ENCODE measurements at places on chromosomes 2 and 18.

DNA sequence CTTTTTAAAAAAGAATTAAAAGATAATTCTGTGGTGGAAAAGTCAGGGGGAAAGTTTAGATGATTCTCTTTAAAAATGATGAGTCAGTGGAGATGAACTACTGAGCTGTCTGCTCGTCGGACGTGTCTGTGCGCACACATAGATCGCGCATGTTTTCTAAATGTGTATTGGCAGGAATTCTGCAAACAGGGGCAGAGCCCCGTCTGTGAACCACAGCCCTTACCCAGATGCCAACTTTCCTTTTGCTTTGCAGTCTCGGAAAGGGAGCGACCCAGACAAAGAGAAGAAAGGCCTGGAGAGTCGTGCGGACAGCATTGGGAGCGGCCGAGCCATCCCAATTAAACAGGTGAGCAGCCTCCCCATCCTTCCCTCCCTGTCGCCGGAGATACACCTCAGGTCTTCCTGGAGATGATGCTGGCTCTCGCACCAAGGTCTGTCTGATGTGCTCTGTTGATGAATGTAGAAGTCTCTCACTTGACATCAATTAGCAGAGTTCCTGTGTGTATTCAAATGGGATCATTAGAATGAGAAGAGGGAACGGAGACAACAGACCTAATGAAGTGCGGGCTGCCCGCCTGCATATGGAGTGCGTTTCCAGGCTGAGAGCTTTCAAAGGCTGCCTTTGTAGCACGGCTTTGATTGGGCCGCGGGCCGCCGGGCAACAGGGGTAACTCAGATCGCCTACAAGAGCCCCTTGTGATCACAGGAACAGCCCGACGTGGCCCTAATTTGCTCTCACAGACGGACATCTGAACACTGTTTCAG, 313.3 kb downstream of the AGAP1 start:
- H3K4me3 ChIP-seq = no peak overlapping the region
- peaks cover 2% of the 10 kb centered on the region for H3K27me3 ChIP-seq
- no peak overlapping the region for H3K27ac ChIP-seq
- no peaks in the 10 kb centered on the region for H3K4me1 ChIP-seq

- no peaks in the 10 kb centered on the region for H3K4me1 ChIP-seq
- no peak for DNase-seq
- H3K27ac ChIP-seq = no peak overlapping the region
- H3K36me3 ChIP-seq = peaks cover 83% of the 10 kb centered on the region
- no peaks in the 10 kb centered on the region for H3K27me3 ChIP-seq
Observed at GRCh38 chr2:88580088-88580487, 47.2 kb downstream of the EIF2AK3 start.

- H3K36me3 ChIP-seq = no peaks in the 10 kb centered on the region
- no peaks in the 10 kb centered on the region for H3K4me1 ChIP-seq
- no peak overlapping the region for H3K27ac ChIP-seq
- no peak for DNase-seq
- no peaks in the 10 kb centered on the region for H3K27me3 ChIP-seq
Observed at GRCh38 chr2:23564615-23564960, 179.6 kb downstream of the KLHL29 start.

DNA sequence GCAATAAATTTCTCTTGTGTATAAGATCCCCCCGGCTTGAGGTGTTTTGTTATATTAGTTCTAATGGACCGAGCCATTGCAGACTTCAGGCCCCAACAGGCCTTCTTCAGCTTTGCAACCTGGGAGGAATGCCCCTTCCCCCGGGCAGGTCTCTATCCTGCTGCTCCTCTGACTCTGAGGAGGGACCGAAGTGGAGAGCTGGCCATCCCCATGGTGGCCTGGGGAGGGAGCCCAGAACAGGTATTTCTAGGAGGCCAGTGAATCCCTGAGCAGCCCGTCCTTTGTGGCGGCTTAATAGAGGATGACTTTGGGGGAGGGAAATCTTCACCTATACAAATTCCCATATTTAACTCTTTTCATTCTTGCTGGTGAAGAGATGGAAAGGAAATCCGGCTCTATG, 715.8 kb upstream of the SOX11 start:
- H3K4me1 ChIP-seq = no peaks in the 10 kb centered on the region
- no peaks in the 10 kb centered on the region for H3K36me3 ChIP-seq
- no peak for DNase-seq
- H3K4me3 ChIP-seq = no peak overlapping the region

GRCh38 chr18:8912348-8913326, 189.9 kb upstream of the NDUFV2 start:
- peaks cover 64% of the 10 kb centered on the region for H3K4me1 ChIP-seq
- H3K27me3 ChIP-seq = no peaks in the 10 kb centered on the region
- peak; percentile 35 for DNase-seq
- peaks cover 10% of the 10 kb centered on the region for H3K36me3 ChIP-seq
- H3K27ac ChIP-seq = peak overlapping the region; percentile 100

DNA sequence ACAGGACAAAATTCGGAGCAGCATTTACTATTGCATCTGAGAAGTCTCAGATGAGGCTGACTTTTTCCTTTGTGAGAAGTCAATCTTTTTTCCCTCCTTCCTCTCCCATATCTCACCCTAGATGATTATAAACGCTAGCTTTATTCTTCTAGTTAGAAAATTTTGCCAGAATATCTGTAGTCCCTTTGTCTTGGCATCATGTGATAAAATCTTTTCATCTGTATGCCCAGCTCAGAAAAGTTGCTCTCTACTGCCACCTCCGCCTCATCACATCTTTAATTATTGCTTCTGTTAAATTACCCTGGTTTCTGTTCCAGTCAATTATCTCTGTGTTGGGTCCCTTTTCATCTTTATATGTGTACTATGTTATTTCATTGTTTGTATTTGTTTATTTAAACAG, 210.8 kb upstream of the SLC35G4 start:
- H3K4me3 ChIP-seq = no peak overlapping the region
- H3K27me3 ChIP-seq = no peaks in the 10 kb centered on the region
- no peak overlapping the region for H3K27ac ChIP-seq
- no peak for DNase-seq
- H3K36me3 ChIP-seq = no peaks in the 10 kb centered on the region

- peaks cover 32% of the 10 kb centered on the region for H3K4me1 ChIP-seq
- H3K4me3 ChIP-seq = no peak overlapping the region
- peaks cover 74% of the 10 kb centered on the region for H3K27me3 ChIP-seq
Observed at GRCh38 chr18:49563701-49564517, 2.1 kb downstream of the LIPG start.

DNA sequence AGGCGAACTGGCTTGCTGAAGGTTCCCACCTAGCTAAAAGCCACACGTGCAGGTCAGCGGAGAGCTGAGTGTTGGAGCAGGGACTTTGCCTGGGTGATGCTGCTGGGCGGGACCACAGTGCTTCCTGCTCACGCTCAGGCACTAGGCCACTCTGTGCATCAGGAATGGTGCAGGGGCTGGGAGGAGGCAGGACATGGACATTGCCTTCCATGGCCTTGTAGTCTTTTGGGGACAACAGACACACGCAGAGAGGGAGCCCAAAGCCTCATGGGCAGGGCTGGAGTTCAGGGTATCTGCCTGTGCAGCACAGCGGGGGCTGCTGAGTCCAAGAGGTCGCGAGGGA, 207.2 kb downstream of the ZBTB7C start:
- H3K36me3 ChIP-seq = no peaks in the 10 kb centered on the region
- peaks cover 25% of the 10 kb centered on the region for H3K27me3 ChIP-seq
- no peaks in the 10 kb centered on the region for H3K4me1 ChIP-seq
- no peak overlapping the region for H3K27ac ChIP-seq
- DNase-seq = no peak

DNA sequence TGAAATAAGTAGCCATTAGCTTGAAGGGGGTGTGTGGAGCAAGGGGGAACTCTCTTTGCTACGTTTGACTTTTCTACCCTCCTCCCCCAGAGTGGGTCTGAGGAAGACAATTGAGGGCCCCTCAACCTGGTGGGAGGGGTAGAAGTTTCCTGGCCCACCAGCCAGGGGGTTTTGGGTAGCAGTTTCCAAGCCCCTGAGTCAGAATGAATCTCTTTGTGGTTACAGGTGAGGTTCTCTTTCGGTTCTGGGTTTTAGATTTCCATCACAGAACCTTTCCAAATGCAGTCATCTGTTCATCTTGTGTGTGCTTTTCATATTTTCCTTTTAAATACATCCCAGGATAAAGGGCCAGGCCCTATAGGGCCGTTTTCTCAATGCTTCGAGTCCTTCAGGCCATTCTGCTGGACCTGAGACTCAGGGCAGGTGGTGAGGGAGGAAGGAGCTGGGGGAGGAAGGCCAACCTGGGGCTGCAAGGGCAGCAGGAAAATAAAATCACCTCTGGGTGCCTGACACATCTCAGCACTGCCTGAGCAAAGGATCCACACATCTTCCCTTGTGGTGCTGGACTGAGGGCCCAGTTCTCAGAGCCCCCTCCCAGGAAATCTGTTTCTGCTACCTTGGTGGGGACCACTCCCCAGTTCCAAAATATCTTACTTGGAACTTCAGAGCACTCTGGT, 4.7 kb downstream of the LBH start:
- peak overlapping the region; percentile 93 for H3K4me3 ChIP-seq
- peaks cover 82% of the 10 kb centered on the region for H3K4me1 ChIP-seq
- peaks cover 65% of the 10 kb centered on the region for H3K36me3 ChIP-seq
- no peak for DNase-seq
- peak overlapping the region; percentile 94 for H3K27ac ChIP-seq
- H3K27me3 ChIP-seq = no peaks in the 10 kb centered on the region

DNA sequence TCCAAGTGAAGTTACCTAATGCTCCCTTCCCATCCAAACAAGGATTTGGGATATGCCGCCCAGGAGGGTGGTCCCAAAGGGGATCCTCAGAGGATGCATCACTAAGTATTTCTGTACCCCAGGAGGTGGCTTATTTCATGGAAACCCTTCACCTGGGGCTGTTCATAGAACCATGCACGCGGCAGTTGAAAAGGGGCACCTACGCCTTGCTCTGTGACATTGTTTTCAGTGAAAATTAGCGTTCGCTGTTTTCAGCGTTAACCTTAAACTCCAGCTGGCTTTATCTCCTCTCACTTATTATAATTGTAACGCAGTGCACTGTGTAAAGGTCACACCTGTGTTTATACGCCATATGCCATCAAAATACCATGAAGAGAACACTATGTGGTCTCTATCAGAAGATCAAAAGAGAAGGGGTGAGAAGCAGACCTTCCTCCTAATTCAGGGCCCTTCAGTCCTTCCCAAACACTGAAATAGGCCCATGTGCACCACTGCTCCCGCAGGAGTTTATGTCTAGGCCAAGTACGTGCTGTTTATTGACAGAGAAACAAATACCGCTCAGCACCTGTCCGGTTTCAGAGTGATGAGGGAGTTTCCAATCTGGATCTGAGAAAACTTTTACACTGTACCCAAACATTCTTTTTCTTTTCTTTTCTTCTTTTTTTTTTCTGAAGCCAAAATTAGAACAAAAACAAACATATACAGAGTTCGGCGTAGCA, 162.1 kb downstream of the BCL2 start:
- H3K36me3 ChIP-seq = peaks cover 48% of the 10 kb centered on the region
- peak overlapping the region; percentile 84 for H3K4me3 ChIP-seq
- no peak for DNase-seq
- no peaks in the 10 kb centered on the region for H3K27me3 ChIP-seq

DNA sequence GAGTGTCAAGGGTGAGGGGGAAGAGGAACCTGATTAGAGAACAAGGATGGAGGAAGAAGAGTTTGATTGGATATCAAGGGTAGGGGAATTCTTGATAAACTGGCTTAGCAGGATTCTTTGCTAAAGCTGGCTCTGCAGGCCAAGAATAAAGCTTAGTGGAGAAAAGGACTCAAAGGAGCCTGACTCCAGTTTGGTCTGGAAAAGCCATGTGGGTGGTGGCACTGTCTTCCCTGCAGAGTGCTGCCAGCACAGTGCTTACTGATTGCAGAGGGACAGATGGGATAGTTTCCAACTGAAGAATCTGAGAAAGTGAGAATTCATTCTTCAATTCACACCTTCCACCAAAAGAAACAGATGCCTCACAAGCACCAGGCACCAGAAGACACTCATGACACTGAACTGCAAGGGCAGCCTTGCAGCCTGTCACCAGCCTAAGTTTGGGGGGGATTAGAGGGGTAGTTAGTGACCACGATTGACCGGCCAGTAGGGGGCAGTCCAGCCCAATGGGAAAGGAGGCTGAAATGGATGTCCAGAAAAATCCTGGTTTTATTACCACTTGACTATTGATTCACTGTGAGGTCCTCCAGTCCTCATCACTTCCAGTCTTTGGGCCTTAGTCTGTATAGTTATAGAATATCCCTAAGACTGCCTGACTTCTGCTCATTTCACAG, 334.5 kb downstream of the SMAD2 start:
- H3K4me1 ChIP-seq = no peaks in the 10 kb centered on the region
- peak; percentile 28 for DNase-seq
- no peaks in the 10 kb centered on the region for H3K36me3 ChIP-seq
- peaks cover 30% of the 10 kb centered on the region for H3K27me3 ChIP-seq
- H3K27ac ChIP-seq = no peak overlapping the region

- no peak overlapping the region for H3K27ac ChIP-seq
- H3K27me3 ChIP-seq = peaks cover 7% of the 10 kb centered on the region
- H3K4me3 ChIP-seq = no peak overlapping the region
- no peak for DNase-seq
- H3K4me1 ChIP-seq = no peaks in the 10 kb centered on the region
Observed at GRCh38 chr2:240240017-240240734, 99.7 kb upstream of the OTOS start.

All from activated B cell treated with CpG ODN at 0.5 μM for 24 hours (primary cell).